Osteoblast (primary cell): ENCODE measurements at places on chromosomes 3 and 15. TPM values are rescaled to one million over a fixed set of nuclear protein-coding genes. Genes with fewer than 3 reads are reported as not detected.

The TM4SF18 gene
- total RNA-seq = 0.29 TPM in 1 of 2 replicates, not detected in the other

The C3orf22 gene
- total RNA-seq = not detected in 2 replicates

The ACAN gene
- 4.7 and 12.7 TPM in 2 replicates for total RNA-seq

The CD200 gene
- total RNA-seq = 1.5 and 3.3 TPM in 2 replicates

The PTPRG gene
- total RNA-seq = 148 TPM in 2 replicates

The MESP2 gene
- total RNA-seq = 0.72 and 1.5 TPM in 2 replicates

The GDPGP1 gene
- 8.0 and 9.7 TPM in 2 replicates for total RNA-seq

The B4GALT4 gene
- 22.7 and 28.2 TPM in 2 replicates for total RNA-seq

The ACTC1 gene
- total RNA-seq = not detected in 2 replicates

The SLC22A14 gene
- total RNA-seq = 0.29 and 0.36 TPM in 2 replicates

The COL7A1 gene
- 12.7 and 21.4 TPM in 2 replicates for total RNA-seq

The ZBED2 gene
- total RNA-seq = under 0.01 TPM in 1 of 2 replicates, not detected in the other

The KLHL40 gene
- not detected in 2 replicates for total RNA-seq

The SHQ1 gene
- total RNA-seq = 19.2 TPM in 2 replicates

The CASR gene
- total RNA-seq = not detected in 2 replicates

The HTR3E gene
- not detected in 2 replicates for total RNA-seq

The KBTBD12 gene
- not detected in 2 replicates for total RNA-seq

The XYLB gene
- total RNA-seq = 10.1 and 12.4 TPM in 2 replicates

The RARRES1 gene
- total RNA-seq = 13.6 and 19.5 TPM in 2 replicates

The FOXL2 gene
- total RNA-seq = under 0.01 and 0.36 TPM in 2 replicates

The CSK gene
- total RNA-seq = 30.6 and 31.5 TPM in 2 replicates

The MASP1 gene
- total RNA-seq = 1.2 and 1.4 TPM in 2 replicates

The ADGRG7 gene
- not detected in 2 replicates for total RNA-seq

The IREB2 gene
- 26.8 and 27.1 TPM in 2 replicates for total RNA-seq

The SLC22A13 gene
- total RNA-seq = 0.29 and 0.36 TPM in 2 replicates

The GOLGA6L4 gene
- total RNA-seq = 1.5 and 1.8 TPM in 2 replicates

The FOXL2NB gene
- total RNA-seq = 0.36 TPM in 1 of 2 replicates, not detected in the other

The RSL24D1 gene
- 110 and 118 TPM in 2 replicates for total RNA-seq

The ARGFX gene
- not detected in 2 replicates for total RNA-seq

The ITGB5 gene
- 400 and 433 TPM in 2 replicates for total RNA-seq

The ADAMTS7 gene
- total RNA-seq = 32.4 and 34.0 TPM in 2 replicates

The VEPH1 gene
- 23.2 and 25.3 TPM in 2 replicates for total RNA-seq

The PTX3 gene
- total RNA-seq = 537 and 689 TPM in 2 replicates

The CPNE9 gene
- not detected in 2 replicates for total RNA-seq

The ANKRD34C gene
- not detected in 2 replicates for total RNA-seq

The FAM174B gene
- 2.1 and 5.1 TPM in 2 replicates for total RNA-seq

The CFAP92 gene
- total RNA-seq = not detected in 2 replicates

The IQCH gene
- total RNA-seq = 4.7 and 5.8 TPM in 2 replicates

The WNT5A gene
- 116 and 145 TPM in 2 replicates for total RNA-seq

The CPN2 gene
- under 0.01 and 0.29 TPM in 2 replicates for total RNA-seq

The SPINK8 gene
- total RNA-seq = not detected in 2 replicates

The DNASE1L3 gene
- not detected in 2 replicates for total RNA-seq
